ENCODE measurements at places on chromosomes 7 and 10.

DNA sequence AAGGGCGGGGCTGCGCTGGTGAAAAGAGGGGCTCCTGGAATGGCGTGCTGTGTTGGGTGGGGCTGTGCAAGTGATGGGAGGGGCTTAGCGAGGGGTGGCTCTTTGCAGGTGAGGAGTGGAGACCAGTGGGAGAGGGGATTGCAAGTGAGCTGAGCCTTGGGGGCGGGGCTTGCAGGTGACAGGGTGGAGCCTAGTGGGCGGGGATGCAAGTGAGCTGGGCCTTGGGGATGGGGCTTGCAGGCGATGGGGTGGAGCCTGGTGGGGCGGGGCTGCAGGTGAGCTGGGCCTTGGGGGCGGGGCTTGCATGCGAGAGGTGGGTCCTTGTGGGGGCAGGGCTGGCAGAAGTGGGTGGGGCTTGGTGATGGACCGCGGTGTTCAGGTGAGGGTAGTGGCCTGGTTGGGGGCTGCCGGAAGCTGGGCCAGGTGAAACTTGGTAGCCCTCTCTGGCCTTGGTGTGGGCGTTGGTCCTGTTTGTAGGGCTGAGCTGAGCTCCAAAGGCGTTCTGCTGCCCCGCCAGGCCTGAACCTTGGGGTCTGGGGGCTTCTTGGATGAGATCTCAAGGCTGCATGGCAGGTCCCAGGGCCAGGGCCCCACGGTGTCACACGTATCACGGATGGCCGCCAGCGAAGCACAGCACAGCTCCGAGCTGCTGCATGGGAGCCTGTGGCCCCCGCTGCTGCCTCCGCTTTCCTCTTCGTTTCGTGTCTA is 743 bp upstream of the PITRM1 start:
- no peak for DNase-seq

- DNase-seq = no peak
Measured at GRCh38 chr7:80929619-80930018, 10.8 kb upstream of the SEMA3C start.

GRCh38 chr10:6120691-6121090 is 31.9 kb downstream of the RBM17 start:
- no peak for DNase-seq

- no peak for DNase-seq
Measured at GRCh38 chr7:117654780-117655179, 175.0 kb downstream of the CFTR start.

DNA sequence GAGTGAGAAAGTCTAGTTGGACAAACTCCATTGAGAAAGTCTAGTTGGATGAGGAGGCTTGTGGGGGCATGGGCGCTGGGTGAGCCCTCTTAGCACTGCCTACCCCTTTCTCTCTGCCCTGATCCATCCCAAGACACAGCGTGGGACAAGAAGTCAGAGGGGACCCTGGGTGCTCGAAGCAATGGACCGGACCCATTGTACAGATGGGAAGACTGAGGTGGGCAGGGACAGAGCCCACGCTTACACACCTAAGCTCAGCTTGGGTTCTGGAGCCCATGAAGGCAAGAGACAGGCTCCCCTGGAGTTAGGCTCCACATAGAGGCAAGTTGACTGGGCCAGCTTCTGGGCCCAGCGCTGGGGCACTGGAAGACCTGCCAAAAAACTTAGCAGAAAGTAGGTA is 126.8 kb upstream of the TNRC18 start:
- DNase-seq = no peak

- no peak for DNase-seq
Measured at GRCh38 chr7:95412075-95412474, 15.9 kb upstream of the PON3 start.

DNA sequence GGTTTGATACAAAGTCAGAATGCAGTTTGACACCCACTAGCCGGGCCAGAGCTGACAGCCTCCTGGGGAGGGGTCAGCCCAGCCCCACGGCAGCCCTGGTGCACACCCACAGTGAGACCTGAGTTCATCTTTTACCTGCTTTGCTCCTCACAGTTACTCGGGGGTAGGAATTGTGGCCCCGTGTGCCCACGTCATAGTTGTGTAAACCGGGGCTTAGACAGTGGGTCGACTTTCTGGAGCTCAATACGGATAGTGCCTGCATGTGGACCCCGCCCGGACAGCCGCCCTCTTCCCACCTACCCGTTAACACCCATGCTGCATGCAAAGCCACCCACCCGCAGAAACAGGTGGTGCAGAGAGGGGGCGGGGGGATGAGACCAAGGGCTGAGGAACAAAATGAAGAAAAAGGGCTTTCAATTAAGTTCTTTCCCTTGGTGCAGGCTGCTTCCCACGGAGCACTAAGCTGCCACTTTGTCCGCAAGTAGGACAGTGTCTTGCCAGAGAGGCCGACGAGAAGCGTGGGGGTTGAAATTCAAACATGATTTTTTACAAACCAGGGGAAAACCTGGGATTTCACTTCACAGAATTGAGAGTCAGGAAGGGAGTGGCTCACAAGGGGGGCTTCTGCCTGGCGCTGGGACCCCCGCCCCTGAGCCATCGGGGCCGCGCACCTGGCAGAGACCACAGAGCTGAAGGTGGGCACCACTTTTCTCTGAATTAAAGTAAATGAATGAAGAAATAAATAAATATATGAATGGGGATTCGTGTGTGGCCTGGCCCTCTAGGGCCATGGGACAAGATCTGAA is 24.6 kb upstream of the FOXL3 start:
- DNase-seq = no peak

DNA sequence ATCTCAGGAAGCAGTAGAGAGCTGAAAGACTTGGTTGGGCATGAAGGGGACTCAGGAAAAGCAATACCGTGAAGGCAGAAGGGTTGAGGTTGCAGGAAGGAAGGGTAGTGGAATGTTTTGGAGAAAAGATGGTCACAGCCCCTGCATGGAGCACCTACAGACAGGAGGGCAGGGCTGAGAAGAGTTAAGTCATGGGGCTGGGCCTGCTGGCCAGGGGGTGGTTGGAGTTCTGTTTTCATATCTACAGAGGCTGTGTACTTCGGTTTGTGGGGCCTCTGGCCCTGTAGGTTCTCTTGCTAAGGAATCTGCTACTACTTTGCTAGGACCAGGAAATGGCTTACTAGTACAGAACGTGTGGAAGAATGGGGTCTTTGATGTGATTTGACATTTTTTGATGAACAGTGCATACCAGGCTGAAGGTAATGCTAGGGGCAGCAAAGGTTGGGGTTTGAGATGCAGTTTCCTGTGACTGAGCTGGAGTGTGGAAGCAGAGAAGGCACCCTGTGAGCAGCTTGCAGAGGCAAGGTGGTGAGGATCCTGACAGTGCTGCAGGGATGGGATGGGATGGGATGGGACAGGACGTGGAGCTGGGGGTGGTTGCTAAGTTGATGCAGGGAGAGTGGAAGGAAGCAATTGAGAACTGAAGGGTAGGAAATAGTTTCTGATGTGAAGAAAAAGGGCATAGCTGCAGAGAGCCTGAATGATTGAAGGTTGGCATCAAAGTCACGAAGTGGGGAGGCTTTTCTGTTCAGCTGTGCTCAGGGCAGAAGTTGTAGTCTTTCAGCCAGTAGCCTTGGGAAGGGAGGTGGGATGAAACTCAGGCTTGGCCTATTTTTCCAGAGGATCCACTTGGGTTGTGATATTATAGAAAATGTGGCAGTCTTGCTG is 7.8 kb downstream of the RPS24 start:
- DNase-seq = no peak

- no peak for DNase-seq
Measured at GRCh38 chr7:16063716-16064675, 357.3 kb downstream of the CRPPA start.

DNA sequence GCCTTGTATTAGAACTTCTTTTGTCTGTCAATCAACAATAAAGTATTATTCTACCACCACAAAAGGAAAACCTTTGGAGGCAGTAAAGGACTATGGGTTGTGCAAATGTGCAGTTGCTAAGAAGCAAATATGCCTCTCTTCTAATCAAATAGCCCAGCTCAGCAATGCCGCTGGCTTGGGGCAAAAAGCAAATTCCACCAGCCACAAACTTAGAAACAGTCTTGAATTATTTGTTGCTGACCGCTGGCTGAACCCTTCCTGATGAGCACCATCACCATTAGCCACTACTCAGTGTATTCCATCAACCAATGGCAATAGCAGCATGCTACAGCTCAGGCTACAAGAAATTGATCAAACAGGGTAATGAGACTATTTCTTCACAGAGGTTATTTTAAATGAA is 51.0 kb downstream of the SKAP2 start:
- DNase-seq = no peak

GRCh38 chr10:94324609-94325233 is 38.0 kb downstream of the NOC3L start:
- DNase-seq = no peak

DNA sequence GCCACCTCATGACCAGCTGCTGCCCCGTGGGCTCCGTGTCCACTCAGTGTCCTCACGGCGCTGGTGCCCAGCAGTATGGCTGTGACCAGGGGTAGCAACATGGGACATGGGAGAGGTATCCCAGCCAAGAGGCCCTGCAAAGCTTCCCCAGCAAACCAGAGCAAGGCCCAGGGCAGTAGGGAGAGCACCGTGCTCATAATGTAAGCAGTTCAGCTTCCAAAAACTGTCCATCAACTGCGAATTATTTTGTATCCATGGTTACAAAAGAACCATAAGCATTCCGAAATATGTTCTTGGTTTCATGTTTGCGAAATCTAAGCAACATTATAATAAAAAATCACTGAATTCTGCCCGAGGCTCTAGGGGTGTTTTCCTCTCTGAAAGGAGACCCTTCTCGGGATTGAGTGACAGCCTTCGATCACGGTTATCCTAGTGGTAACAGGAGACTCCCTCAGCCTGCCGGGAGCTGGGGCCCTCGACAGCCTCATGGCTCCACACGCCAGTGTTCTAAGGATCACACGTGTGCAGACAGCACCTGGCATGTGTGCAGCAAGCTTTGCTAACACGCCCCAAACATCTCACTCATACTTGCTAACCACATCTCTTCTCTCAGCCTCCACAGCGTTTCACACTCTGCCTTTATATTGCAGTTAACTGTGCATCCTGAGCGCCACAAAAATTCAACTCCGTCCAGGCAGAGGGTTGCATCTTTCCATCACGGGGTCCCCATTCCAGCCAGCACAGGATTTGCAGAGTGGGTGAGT is 117.6 kb downstream of the DIP2C start:
- no peak for DNase-seq

GRCh38 chr7:95859429-95859828 is 87.1 kb downstream of the DYNC1I1 start:
- no peak for DNase-seq

- no peak for DNase-seq
Measured at GRCh38 chr7:1311406-1312135, 78.9 kb downstream of the UNCX start.

DNA sequence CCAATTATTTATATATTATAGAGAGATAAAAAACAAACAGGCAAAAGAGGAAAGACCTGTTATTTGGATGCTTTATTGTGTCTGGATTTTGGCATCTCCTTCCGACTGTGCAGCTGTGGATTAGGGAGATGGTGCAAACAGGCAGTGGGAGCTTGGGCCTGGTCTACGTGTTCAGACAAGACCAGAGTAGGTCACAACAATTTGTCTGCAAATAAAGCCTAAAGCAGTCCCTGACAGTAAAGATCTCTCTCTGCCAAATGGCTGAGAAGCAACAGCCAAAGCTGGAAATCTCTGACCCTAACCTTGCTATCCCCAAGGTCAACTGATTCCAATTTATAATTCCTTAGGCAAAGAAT is 82.0 kb downstream of the ABLIM1 start:
- DNase-seq = no peak

DNA sequence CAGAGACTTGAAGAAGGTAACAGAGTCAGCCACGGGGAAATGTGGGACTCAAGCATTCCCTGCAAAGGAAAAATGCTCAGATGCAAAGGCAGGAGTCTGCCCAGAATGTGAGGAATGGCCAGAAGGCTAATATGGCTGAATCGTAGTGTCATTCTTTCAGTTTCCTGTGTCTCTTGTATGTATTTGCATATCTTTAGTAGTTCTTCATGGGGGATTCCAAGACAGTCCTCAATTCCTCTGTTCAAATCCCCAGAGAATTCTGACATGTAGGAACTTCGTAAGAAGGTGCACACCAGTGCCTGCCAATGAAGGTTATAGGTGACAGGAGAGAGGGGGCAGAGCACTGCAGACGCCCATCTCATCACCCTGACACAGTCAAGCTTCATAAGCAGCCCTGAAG is 154.4 kb downstream of the CACNB2 start:
- DNase-seq = no peak

DNA sequence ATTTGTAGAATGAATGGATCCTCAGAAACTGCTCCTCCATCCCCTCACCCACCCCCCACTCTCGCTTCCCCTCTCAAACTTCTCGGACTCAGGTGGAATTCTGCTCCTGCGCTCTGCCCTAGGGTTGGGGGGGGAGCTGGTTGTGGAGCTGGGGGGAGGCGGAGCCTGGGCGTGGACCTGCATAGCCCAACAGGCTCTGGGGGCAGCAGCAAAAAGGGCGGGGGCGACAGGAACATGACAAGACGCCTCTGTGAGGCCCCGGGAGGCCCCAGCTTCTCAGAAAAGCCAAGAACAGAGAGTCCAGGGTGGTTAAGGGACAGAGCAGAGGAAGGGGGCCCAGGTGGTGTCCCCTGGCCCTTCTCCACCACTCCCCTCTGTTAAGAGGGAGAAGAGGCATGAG is 3.5 kb downstream of the TSC22D4 start:
- DNase-seq = no peak

Measured in effector memory CD4-positive, alpha-beta T cell (primary cell).